ENCODE measurements at places on chromosomes 16 and 17. TPM values are rescaled to one million over a fixed set of nuclear protein-coding genes. Genes with fewer than 3 reads are reported as not detected.

CES5A gene
- total RNA-seq, result not detected

TSPAN10 gene
- 5.0 TPM for total RNA-seq

TUBG1 gene
- 145 TPM for total RNA-seq

SDK2 gene
- total RNA-seq, result 0.32 TPM

NUPR1 gene
- total RNA-seq, result 15.2 TPM

BAHCC1 gene
- total RNA-seq, result 18.2 TPM

EVI2B gene
- not detected for total RNA-seq

ZNF469 gene
- 11.5 TPM for total RNA-seq

KCNJ12 gene
- total RNA-seq, result 0.96 TPM

PHF23 gene
- total RNA-seq, result 89.5 TPM

SLC16A6 gene
- 0.55 TPM for total RNA-seq

RAI1 gene
- 43.7 TPM for total RNA-seq

RPH3AL gene
- 20.2 TPM for total RNA-seq

AOC3 gene
- 0.97 TPM for total RNA-seq

PRM1 gene
- total RNA-seq, result not detected

ATP1B2 gene
- total RNA-seq, result 0.33 TPM

ESRP2 gene
- 0.05 TPM for total RNA-seq

KRT39 gene
- total RNA-seq, result not detected

HERPUD1 gene
- total RNA-seq, result 127 TPM

HAS3 gene
- 38.6 TPM for total RNA-seq

ALOX15 gene
- total RNA-seq, result 0.28 TPM

CCL17 gene
- total RNA-seq, result not detected

GINS3 gene
- 22.7 TPM for total RNA-seq

CSH1 gene
- total RNA-seq, result not detected

NLRC5 gene
- total RNA-seq, result 6.2 TPM

GRB7 gene
- total RNA-seq, result 4.1 TPM

MYH1 gene
- total RNA-seq, result not detected

MMP2 gene
- total RNA-seq, result 13.0 TPM

GCGR gene
- total RNA-seq, result 0.43 TPM

ZNF764 gene
- total RNA-seq, result 6.8 TPM

MRM1 gene
- 18.6 TPM for total RNA-seq

CD300H gene
- total RNA-seq, result 0.45 TPM

KRTAP17-1 gene
- total RNA-seq, result not detected

RASD1 gene
- total RNA-seq, result 0.76 TPM

LRRC75A gene
- total RNA-seq, result 1.0 TPM

FOXJ1 gene
- 0.40 TPM for total RNA-seq

EFNB3 gene
- total RNA-seq, result 1.7 TPM

PRAC1 gene
- total RNA-seq, result not detected

CCL5 gene
- 1.7 TPM for total RNA-seq

CACNG3 gene
- total RNA-seq, result not detected

GPRC5B gene
- total RNA-seq, result 28.2 TPM

MAP2K3 gene
- 142 TPM for total RNA-seq

ABCC6 gene
- 1.1 TPM for total RNA-seq

BRIP1 gene
- total RNA-seq, result 5.8 TPM

CES1 gene
- 33.1 TPM for total RNA-seq

MRPS34 gene
- total RNA-seq, result 159 TPM

RAPGEFL1 gene
- 2.4 TPM for total RNA-seq

ALOX12 gene
- total RNA-seq, result not detected

MEIOC gene
- 2.9 TPM for total RNA-seq

ABCA9 gene
- total RNA-seq, result not detected

CA7 gene
- not detected for total RNA-seq

AURKB gene
- 166 TPM for total RNA-seq

SLC38A7 gene
- total RNA-seq, result 18.4 TPM

SOX8 gene
- total RNA-seq, result 1.5 TPM

SMG6 gene
- 25.3 TPM for total RNA-seq

KPNA2 gene
- total RNA-seq, result 540 TPM

NATD1 gene
- total RNA-seq, result 3.7 TPM
